Stimulated activated CD8-positive, alpha-beta memory T cell treated with anti-CD3 and anti-CD28 coated beads, Interleukin-4, amount 100 ng/mL, for 1 hour (primary cell): ENCODE measurements at places on chromosomes 4 and X.

- DNase-seq, result no peak
Observed at GRCh38 chr4:4860600-4861389, 1.3 kb downstream of the MSX1 start.

GRCh38 chr4:3765271-3766035, 732 bp upstream of the ADRA2C start:
- DNase-seq, result no peak

- DNase-seq, result no peak
Observed at GRCh38 chr4:531721-532565, 32.9 kb downstream of the PIGG start.

GRCh38 chrX:16592194-16592770, 57.7 kb upstream of the S100G start:
- DNase-seq, result no peak

DNA sequence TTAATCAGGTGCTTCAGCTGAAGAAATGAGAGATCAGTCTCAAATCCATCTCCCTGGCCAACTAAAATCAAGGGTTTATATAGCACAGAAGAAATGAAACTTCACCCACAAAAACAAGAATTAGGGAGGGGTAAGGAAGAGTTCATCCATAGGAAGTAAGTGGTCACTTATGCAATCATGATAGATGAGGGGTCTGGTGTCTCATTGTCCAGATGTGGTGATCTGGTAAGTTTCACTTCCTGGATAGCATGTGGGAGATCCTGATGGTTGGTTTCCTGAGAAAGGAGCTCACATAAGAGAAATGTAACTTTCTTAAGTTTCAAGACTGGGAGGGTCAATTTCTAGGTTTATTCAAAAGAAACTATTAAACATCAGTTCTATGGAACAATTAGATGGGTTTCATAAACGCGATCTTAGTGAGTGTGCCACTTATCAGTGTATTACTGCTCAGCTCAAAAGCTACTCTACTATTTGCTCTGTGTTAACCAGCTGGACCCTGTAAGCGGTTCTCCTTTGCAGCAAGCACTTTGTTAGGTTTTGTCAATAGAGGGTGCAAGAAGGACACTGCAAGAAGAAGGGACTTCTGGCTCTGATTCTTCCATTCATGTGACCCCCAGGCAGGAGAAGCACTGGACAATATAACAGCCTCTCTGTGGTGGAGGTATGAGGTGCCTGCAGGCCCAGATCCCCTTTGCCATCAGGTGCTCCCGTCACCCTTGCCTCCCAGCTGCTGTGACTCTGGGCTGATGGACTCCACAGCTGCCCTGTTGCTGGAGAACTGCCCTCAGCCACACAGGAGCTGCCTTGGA, 35.4 kb upstream of the HPSE start:
- no peak for DNase-seq

- no peak for DNase-seq
Observed at GRCh38 chr4:10529291-10530136, 72.3 kb upstream of the ZNF518B start.

DNA sequence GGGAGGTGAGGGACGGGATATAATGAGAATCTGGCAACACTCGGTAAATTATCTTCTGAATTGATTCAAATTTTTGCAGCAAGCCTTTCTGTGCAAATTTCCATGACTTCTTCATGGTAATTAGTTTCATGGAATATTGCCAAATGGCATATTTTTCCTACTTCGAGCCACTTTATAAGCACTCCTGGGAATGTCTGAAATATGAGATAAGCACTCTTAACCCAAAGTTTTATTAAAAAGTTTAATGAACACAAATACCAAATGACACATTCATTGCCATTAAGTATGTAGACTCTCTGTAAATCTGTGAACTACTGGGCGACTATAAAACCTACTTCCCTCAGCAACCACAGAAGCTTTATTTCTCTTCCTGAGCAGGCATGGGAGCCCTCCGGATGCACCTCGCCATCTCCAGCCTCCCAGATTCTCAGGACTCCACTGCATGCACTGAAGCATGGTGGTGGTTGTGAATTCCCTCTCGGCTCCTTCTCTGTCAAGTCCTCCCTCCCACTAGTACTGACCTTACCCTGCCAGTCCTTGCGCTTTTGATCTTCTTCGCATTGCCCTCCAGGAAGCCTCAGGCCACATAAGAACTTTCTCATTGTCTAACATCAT, 154.4 kb upstream of the RPL34 start:
- no peak for DNase-seq

GRCh38 chr4:100017637-100018310, 67.7 kb upstream of the H2AZ1 start:
- no peak for DNase-seq

DNA sequence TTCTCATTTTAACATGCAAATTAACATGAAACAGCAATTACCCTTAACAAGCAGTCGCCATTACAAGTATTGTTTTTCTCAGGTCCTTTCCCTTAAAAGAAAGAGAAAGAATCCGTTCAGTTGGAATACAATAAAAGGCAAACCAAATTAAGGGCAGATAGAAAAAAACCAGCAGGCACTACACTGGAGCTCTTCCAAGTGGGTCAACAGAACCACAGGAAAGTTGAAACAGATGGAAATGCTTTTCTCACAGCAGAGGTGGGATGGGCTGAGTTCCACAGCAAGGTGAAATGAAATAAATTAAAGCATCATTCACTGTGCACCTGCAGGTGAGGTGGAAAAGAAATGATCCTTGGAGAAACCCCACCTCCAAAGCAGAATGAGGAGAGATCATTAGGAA, 102.6 kb downstream of the APBB2 start:
- no peak for DNase-seq

DNA sequence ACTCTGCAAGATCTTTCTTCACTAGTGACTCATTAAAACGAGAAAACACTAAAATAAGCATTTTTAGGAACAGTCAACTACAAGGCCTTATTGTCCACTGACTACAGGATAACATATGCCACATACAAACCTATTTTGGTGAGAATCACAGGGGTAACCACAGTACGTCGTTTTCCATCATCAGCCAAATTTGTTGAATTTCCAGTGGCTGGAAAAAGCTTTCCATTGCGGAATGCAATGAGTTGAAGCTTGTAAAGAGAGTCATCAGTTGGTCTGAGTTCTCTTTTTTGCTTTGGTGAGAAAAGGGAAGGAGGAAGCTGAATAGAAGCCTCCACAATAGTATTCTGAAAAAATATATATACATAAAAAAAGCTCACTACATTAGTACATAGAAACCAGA, 102.4 kb downstream of the ADGRA3 start:
- no peak for DNase-seq

- no peak for DNase-seq
Observed at GRCh38 chr4:62210486-62210885, 1010.4 kb downstream of the ADGRL3 start.

DNA sequence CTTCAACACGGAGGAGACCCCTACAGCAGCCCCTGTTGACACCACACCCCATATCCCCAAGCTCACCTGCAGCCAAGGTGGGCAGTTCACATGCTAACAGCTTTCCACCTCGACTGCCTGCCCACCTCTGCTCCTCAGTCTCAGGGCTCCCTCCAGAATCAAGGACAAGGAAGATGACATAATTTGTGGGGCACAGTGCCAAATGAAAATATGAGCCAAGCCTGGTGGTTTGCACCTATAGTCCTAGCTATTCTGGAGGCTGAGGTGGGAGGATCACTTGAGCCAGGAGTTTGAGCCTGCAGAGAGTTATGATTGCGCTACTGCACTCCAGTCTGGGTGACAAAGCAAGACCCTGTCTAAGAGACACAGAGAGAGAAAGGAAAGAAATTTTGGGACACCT, 516.3 kb downstream of the BCOR start:
- DNase-seq, result no peak

GRCh38 chr4:186348433-186348832, 82.4 kb downstream of the F11 start:
- no peak for DNase-seq

DNA sequence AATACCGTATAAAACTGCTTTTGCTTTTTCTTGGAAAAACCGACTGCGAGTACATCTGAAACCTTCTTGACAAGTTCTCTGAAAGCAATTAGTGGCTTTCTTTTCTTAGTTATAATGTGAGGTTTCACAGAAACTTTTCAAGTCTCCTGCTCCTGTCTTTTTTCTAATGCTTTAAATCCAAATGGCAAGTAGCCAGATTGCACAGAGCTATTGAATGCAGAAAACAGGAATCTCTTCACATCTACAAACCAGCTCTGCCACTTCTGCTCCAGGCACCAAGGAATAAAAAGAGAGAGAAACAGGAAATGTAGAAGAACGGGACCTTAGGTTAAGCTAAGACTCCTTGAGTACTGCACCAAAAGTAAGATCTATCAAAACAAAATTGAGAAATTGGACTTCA, 267.3 kb upstream of the TET2 start:
- no peak for DNase-seq

DNA sequence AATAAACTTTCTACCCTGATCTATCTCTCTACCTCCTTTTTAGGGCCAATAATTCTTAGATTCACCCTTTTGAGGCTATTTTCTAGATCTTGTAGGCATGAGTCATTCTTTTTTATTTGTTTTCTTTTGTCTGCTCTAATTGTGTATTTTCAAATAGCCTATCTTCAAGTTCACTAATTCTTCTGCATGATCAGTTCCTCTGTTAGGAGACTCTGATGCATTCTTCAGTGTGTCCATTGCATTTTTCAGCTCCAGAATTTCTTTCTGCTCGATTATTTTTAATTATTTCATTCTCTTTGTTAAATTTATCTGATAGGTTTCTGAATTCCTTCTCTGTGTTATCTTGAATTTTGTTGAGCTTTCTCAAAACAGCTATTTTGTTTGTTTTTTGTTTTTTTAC, 11.3 kb downstream of the CXorf58 start:
- DNase-seq, result no peak

DNA sequence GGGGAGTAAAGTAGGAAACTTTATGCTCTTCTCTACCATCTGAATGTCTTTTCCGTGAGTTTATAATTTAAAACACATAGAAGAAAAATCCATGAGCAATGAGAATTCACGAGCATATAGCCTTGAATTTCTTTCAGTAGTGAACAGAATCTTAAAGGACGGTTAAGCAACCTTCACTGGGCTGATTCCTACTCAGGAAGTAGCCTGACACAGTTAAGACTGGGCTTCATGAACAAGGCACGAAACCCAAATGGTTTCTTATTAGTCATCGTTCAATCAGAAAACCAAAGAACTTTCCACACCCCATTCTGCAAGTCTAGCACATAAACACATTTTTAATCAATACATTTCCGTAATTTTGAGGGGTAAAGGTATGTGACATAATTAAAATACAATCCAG, 95.8 kb downstream of the SH3KBP1 start:
- no peak for DNase-seq
